ENCODE measurements at places on chromosomes 2 and 18. TPM values are rescaled to one million over a fixed set of nuclear protein-coding genes. Genes with fewer than 3 reads are reported as not detected.

GRCh38 chr2:66875941-66876462 lies 441.1 kb downstream of the MEIS1 start:
- H3K4me3 ChIP-seq, result no peak overlapping the region
- no peaks in the 10 kb centered on the region for H3K27me3 ChIP-seq
- peaks cover 31% of the 10 kb centered on the region for H3K4me1 ChIP-seq
- H3K27ac ChIP-seq, result no peak overlapping the region
- DNase-seq, result no peak

GRCh38 chr2:127897531-127898211 lies 11.9 kb upstream of the AMMECR1L start:
- no peaks in the 10 kb centered on the region for H3K36me3 ChIP-seq
- H3K4me3 ChIP-seq, result no peak overlapping the region

- no peaks in the 10 kb centered on the region for H3K4me1 ChIP-seq
- peaks cover 1% of the 10 kb centered on the region for H3K36me3 ChIP-seq
- H3K27ac ChIP-seq, result no peak overlapping the region
- no peaks in the 10 kb centered on the region for H3K27me3 ChIP-seq
These were observed 7.3 kb upstream of the PSTPIP2 start for GRCh38 chr18:46079336-46079735.

- no peaks in the 10 kb centered on the region for H3K27me3 ChIP-seq
- no peak for DNase-seq
- H3K27ac ChIP-seq, result no peak overlapping the region
- H3K36me3 ChIP-seq, result no peaks in the 10 kb centered on the region
These were observed 739.1 kb upstream of the ZEB2 start for GRCh38 chr2:145258903-145259579.

DNA sequence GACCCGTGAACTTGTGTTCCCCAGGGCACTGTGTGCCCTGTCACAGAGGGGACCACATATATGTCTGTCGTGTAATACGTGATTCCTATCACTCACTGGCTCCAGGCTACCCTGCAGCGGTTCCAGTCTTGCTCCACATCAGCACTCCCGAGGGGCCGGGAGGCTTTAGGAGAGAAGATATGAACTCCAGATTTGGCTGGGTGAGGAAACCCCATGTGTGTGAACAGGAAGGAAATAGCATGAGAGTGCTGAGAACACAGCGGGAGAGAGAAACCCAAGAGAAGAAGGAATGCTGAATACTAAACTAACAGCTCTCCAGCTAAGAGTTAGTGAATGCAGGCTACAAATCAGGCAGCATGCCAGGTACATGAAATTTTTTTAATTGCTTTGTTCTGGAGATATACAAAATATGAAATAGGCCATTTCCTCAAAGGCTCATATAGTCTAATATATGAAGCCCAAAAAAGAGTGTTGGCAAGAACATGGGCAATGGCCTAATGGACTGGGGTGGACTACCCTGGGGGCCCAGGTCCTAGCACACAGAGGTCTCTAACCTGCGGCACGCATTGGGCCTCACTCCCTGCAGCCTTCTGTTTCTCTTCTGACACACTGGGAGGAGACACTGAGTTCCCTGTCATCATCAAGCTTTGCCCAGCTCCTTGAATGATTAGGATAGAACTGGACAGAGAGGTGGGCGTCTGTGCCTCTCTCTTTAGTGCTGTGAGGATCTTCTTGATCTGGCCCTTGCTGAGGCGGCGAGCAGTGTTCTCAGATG lies 372.8 kb upstream of the RAB6C start:
- no peaks in the 10 kb centered on the region for H3K27me3 ChIP-seq
- DNase-seq, result no peak
- H3K4me3 ChIP-seq, result no peak overlapping the region
- no peaks in the 10 kb centered on the region for H3K36me3 ChIP-seq
- H3K27ac ChIP-seq, result no peak overlapping the region
- H3K4me1 ChIP-seq, result no peaks in the 10 kb centered on the region

DNA sequence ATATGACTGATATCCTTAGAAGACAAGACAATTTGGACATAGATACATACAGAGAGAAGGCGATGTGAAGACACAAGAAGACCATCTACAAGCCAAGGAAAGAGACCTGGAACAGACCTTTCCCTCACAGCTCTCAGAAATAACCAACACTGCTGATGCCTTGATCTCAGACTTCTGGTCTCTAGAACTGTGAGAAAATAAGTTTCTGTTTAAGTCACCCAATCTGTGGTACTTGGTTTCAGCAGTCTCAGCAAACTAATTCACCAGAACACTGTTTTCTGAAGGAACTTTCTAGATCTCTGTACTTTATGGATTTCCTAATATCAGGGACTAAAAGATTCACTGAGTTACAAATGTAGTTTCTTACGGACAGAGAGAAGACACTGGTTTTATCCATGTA lies 58.8 kb downstream of the NAB1 start:
- H3K27ac ChIP-seq, result no peak overlapping the region
- no peaks in the 10 kb centered on the region for H3K4me1 ChIP-seq
- no peaks in the 10 kb centered on the region for H3K27me3 ChIP-seq
- H3K36me3 ChIP-seq, result no peaks in the 10 kb centered on the region
- H3K4me3 ChIP-seq, result no peak overlapping the region
- no peak for DNase-seq

DNA sequence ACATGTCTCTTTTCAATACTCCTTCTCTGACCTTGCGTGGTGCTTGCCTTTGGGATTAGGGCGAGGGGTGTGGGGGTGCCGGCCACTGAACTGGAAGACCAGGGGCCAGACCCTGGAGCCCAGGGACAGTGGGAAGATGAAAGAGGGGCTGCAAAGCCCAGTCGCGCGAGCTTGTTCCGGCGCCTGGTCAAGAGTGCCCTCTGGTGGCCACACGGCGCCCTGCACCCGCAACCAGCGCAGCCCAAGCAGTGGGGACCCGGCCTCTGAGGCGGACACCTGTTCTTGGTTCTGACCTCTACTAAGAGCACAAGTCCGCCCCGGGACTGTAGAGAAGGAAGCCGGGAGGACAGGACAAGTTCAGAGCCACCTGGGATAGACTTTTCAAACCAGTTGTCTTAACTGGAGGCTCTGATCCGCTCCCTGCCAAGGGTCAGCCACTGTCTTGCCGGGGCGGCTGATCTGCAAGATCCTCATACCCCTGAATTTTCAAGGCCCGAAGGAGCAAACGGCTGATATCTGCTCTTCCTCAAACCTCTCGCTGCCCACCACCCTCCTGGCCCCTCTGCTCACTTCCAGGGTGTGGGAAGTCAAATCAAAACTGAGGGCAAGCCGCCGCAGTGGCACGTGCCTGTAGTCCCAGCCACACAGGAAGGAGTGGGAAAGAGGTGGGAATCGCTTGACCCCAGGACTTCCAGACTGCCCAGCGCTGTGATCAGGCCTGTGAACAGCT lies 14.9 kb upstream of the MSH6 start:
- no peak overlapping the region for H3K4me3 ChIP-seq
- peaks cover 4% of the 10 kb centered on the region for H3K4me1 ChIP-seq
- H3K36me3 ChIP-seq, result no peaks in the 10 kb centered on the region
- H3K27me3 ChIP-seq, result no peaks in the 10 kb centered on the region
- DNase-seq, result peak; percentile 75
- H3K27ac ChIP-seq, result no peak overlapping the region

DNA sequence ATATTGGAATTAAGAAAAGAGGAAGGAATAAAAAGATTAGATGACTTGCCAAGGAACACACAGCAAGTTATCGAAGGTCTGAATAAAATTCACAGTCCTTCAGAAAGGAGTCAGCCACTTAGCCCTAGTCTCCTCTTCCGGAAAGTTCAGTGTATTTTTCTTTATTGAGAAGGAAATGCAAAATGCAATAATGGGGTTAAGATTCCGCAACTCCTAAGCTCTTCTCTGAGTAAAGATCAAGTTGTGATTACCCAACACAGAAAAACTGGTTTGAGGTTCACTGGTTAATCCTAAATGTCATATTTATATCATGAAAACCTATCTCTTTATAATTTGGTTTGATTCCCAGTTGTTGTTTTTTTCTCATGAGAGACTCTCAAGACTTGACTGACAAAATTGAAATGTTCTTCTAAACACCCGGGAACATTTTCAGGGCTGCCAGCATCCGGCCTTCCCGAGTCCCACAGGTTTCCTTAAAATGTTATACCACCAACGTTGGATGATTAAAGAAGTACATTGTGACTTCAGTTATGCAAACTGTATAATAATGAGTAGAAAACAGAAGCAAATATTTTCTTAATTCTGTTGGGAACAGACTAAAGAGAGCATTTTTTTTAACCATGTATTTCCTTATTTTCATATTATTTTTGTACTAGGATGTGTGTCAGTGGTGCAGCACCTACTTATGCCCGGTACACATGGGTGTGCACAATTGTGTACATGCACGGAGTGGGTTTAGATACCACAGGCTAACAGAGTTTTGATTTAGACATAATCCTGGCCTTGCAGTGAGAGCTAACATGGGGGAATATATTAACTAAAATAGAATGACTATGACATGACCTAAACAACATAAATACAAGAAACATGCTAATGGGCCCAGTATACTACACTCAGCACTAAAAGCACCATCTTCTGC lies 100.2 kb downstream of the STK39 start:
- H3K27ac ChIP-seq, result no peak overlapping the region
- H3K4me1 ChIP-seq, result peaks cover 5% of the 10 kb centered on the region
- H3K4me3 ChIP-seq, result no peak overlapping the region
- H3K36me3 ChIP-seq, result no peaks in the 10 kb centered on the region
- no peaks in the 10 kb centered on the region for H3K27me3 ChIP-seq

Gene DOCK10
- total RNA-seq, result 2.0 TPM

Gene FBXO48
- 0.78 TPM for total RNA-seq

Gene UGT1A5
- total RNA-seq, result not detected
